ENCODE measurements at places on chromosomes 5 and 9.

DNA sequence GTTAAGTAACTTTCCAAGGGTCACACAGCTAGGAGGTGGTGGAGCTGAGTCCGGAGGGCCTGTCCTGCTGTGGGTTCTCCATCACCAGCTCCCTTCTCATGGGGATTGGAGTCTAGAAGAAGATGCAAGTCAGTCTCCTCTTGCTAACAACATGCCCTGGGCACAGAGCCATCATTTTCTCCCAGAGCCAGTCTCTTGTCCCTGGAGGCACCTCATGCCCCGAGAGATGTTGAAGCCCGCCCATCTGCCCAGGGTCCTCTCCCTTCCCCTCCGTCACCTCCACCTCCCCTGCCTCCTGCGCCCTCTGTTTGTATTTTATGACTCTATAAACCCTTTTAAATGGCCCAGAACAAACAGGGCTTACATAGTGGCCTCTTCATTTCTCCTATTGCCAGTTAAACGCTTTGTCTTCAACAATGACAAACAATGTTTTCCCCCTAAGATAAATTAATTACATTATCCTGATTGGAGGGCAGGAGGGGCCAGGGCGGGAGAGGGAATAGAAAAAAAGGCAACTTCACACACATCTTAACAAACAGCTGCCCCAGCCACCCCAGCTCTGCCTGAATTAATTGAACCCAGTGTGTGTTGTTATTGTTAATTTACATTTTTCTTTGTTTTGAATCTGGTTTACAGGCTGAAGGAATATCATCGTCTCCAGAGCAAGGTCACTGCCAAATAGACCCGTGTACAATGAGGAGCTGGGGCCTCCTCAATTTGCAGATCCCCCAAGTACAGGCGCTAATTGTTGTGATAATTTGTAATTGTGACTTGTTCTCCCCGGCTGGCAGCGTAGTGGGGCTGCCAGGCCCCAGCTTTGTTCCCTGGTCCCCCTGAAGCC, 55.8 kb downstream of the ASS1 start:
- DNase-seq: no peak

DNA sequence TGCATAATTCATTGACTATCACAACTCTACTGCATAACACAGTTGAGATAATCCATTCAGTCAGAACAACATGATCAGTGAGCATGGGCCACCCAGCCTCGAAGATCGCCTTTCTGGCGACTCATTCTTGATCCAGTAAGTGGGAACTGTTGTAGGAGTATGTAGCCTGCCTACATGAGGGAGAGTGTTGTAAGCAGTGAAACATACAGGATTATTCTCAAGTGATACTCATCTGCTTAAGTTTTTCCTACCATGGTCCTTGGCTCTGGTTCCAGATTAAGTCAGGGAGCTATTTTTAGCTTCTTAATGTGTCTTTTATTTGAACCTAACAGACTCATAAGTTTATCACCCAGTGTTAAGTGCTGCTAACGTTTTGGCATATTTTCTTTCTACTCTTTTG, 44.0 kb downstream of the TNPO1 start:
- no peak for DNase-seq

GRCh38 chr5:42812620-42813019, 928 bp upstream of the SELENOP start:
- DNase-seq: no peak

DNA sequence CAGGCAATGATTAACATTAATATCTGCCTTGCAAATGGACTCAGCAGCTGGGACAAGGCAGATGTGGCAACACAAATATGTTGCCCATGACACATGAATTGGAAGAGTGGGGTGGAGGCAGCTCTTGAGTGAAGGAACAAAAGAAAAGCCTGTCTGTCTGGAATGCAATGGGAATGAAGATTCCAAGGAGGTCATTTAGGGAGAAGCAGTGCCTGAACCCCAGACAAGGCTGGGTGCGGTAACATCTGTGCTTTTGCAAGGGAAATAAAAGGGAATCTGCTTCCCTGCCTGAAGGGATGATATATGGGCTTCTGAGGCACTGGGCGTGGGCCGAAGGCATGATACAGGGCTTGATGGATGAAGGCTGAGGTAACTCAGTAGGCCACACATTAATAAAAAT, 94.1 kb upstream of the TRIM32 start:
- DNase-seq: no peak

GRCh38 chr5:160506006-160507004, 84.7 kb downstream of the PTTG1 start:
- no peak for DNase-seq
